Subcutaneous adipose tissue (tissue), 4 donors: ENCODE measurements at places on chromosomes 7 and 10. TPM values are rescaled to one million over a fixed set of nuclear protein-coding genes. Genes with fewer than 3 reads are reported as not detected.

Gene TRIL
- 2.8 TPM for total RNA-seq

Gene CTTNBP2
- 15.4 TPM for total RNA-seq

Gene CALHM3
- total RNA-seq, result not detected

Gene CFAP70
- 7.9 TPM for total RNA-seq

Gene CALD1
- 270 TPM for total RNA-seq

Gene CCDC146
- total RNA-seq, result 16.1 TPM

Gene CRHR2
- not detected for total RNA-seq

Gene VSTM4
- 38.2 TPM for total RNA-seq

Gene LEP
- total RNA-seq, result 712 TPM

Gene ADGRA1
- total RNA-seq, result 0.38 TPM

Gene STK31
- 0.17 TPM for total RNA-seq

Gene C7orf57
- total RNA-seq, result not detected

Gene IL6
- total RNA-seq, result 17.9 TPM

Gene LIPF
- total RNA-seq, result not detected

Gene DPP6
- total RNA-seq, result 0.19 TPM

Gene OR2A2
- total RNA-seq, result not detected

Gene NACAD
- 1.4 TPM for total RNA-seq

Gene VPS37D
- total RNA-seq, result 3.7 TPM

Gene OR9A2
- not detected for total RNA-seq

Gene ABI1
- total RNA-seq, result 38.2 TPM

Gene HABP2
- not detected for total RNA-seq

Gene NUDT13
- total RNA-seq, result 9.0 TPM

Gene KIN
- 5.8 TPM for total RNA-seq

Gene CPN1
- not detected for total RNA-seq

Gene PON1
- not detected for total RNA-seq

Gene HMX3
- not detected for total RNA-seq

Gene FRMD4A
- total RNA-seq, result 92.3 TPM

Gene ZNF679
- not detected for total RNA-seq

Gene ZNF316
- total RNA-seq, result 5.7 TPM

Gene CPA4
- not detected for total RNA-seq

Gene GNAT3
- not detected for total RNA-seq

Gene EPO
- total RNA-seq, result not detected

Gene AKR1B15
- total RNA-seq, result not detected

Gene PDE6C
- not detected for total RNA-seq

Gene METTL27
- 2.1 TPM for total RNA-seq

Gene POR
- total RNA-seq, result 107 TPM

Gene SH2D4B
- not detected for total RNA-seq

Gene SHH
- not detected for total RNA-seq

Gene AS3MT
- 4.0 TPM for total RNA-seq

Gene FAM180A
- total RNA-seq, result 6.2 TPM

Gene DYNC1I1
- total RNA-seq, result 4.6 TPM

Gene PTPRE
- total RNA-seq, result 36.2 TPM

Gene IFIT3
- 46.3 TPM for total RNA-seq

Gene AKR1C4
- total RNA-seq, result not detected

Gene SP4
- total RNA-seq, result 14.6 TPM

Gene MEOX2
- 32.6 TPM for total RNA-seq

Gene GRM8
- total RNA-seq, result not detected

Gene EVX1
- not detected for total RNA-seq

Gene TAC1
- total RNA-seq, result not detected

Gene GPC2
- total RNA-seq, result not detected

Gene TAS2R3
- 1.1 TPM for total RNA-seq

Gene CPXM2
- total RNA-seq, result 4.4 TPM
